ENCODE measurements at places on chromosomes 7 and 10. TPM values are rescaled to one million over a fixed set of nuclear protein-coding genes. Genes with fewer than 3 reads are reported as not detected.

GRCh38 chr7:126658684-126659083, 594.1 kb downstream of the GRM8 start:
- no peak for DNase-seq

GRCh38 chr7:105268056-105268455, 120.7 kb downstream of the SRPK2 start:
- DNase-seq: no peak

DNA sequence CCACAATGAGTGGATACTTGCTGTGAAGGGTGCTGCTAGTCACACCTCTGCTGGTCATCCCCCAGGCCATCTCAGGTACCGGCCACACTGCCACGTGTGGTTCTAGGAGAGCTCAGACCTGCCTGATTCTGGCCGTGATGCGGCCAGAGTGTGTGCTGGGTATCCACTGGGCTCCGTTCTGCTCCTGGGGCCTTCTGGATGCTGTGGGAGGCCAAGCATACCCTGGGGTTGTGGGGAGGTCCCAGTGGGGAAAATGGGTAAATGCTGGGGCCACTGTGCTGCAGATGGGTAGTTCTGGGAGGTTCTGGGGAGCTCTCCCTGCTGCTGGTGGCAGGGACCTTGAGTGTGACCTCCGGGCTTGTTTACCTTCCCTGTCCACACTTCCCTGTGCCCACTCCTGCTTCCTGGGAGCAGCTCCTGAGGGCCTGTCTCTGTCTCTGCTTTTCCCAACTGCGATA, 318.4 kb downstream of the GLRX3 start:
- DNase-seq: no peak

DNA sequence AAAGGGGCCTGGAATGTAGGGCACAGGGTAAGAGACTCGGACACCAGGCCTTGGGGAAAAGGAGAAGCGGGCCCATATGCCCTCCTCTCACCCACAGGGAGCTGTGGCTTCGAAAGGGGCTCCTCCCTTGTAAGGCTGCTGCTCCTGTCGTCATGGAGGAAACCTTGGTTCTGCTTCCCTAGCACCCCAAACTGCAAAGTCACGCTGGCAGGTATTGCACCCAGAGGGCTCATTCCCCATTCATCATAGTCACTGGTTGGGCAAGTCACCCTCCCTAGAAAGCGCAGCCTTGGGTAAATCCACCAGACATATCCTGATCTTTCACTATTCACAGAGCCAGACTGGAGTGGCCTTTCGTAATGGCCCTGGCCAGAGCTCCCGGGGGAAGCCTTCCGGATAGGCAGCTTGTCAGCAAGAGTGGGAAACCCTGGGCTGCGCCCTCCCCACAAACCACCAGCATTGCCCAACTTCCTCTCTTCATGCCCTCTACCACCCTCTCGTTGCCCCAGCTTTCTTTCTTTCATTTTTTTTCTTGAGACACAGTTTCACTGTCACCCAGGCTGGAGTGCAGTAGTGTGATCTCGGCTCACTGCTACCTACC, 121.0 kb downstream of the HIP1 start:
- peak; percentile 69 for DNase-seq

GRCh38 chr10:52703451-52703850, 69.1 kb downstream of the MBL2 start:
- DNase-seq: no peak

Gene CCL24
- not detected for total RNA-seq
